AG20443 (cell line): ENCODE measurements at places on chromosomes 7 and 10.

GRCh38 chr7:127865466-127865865 is 165.8 kb downstream of the LRRC4 start:
- peak; percentile 18 for DNase-seq

DNA sequence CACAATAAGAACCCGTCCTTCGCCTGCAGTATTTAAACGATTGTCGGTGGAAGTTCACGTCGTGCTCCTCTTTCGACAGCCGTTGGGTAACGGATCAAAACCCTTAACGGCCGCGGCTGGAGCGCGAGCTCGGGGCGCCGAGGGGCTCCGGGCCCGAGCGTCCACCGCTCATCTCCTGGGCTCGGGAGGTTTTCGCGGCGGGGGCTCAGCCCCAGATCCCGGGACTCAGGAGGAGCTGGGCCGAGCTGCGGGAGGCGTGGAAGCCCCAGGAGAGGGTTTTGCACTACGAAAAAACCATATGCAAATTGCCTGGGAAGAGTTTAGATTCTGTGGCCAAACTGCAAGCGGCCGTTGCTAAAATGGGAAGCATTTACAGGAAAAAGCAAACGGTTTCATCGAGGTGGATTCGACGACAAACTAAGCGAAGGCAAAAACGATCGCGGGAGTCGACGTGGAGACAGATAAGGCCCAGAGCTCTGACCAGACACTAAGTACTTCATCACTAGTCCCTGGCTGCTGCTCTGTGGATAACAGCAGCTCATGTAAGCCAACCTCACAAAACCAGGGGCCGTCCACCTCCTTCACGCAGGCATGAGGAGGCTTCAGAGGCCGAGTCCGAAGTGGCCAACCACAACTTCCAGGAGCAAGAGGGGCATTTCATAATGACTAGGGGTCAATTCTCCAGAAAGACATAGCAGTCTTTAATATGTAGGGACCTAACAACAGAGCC is 129.7 kb downstream of the MARCHF5 start:
- no peak for DNase-seq

DNA sequence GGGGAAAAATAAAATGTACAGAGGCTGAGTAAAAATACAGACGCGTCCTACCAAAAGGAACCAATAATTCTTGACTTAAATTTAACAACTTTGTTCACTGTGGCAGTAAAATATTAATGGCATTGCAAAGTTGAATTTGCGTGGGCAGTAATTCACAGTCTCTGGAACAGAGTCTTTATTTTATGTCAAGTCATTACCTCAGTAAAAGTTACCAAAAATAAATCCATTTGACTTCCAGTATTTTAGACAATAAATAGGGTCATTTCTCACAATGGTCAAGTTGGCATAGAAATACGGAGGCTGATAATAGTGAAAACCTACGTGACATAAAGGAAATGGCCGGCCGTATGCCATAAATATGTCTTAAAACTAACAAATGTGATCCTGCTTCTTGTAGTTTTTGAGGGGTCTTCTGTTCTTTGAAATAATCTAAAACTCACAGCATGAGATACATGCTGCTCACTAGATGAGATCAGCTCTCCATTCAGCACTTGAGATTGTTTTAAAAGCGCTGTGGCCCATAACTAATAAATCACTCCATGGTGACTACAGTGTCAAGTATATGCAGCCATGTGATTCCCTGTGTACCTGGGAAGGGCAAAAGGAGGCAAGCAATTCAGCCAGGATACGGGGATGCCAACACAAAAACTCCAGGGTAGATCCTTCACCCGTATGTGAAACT is 75.3 kb downstream of the DOCK4 start:
- DNase-seq: no peak

GRCh38 chr10:111100198-111100597 is 23.4 kb downstream of the ADRA2A start:
- no peak for DNase-seq

GRCh38 chr7:77940647-77941046 is 142.1 kb downstream of the PHTF2 start:
- DNase-seq: peak; percentile 53

- no peak for DNase-seq
These were observed 4.2 kb downstream of the FAM53B start for GRCh38 chr10:124739986-124740368.

GRCh38 chr7:50306494-50307367 is 2.2 kb downstream of the IKZF1 start:
- DNase-seq: no peak

DNA sequence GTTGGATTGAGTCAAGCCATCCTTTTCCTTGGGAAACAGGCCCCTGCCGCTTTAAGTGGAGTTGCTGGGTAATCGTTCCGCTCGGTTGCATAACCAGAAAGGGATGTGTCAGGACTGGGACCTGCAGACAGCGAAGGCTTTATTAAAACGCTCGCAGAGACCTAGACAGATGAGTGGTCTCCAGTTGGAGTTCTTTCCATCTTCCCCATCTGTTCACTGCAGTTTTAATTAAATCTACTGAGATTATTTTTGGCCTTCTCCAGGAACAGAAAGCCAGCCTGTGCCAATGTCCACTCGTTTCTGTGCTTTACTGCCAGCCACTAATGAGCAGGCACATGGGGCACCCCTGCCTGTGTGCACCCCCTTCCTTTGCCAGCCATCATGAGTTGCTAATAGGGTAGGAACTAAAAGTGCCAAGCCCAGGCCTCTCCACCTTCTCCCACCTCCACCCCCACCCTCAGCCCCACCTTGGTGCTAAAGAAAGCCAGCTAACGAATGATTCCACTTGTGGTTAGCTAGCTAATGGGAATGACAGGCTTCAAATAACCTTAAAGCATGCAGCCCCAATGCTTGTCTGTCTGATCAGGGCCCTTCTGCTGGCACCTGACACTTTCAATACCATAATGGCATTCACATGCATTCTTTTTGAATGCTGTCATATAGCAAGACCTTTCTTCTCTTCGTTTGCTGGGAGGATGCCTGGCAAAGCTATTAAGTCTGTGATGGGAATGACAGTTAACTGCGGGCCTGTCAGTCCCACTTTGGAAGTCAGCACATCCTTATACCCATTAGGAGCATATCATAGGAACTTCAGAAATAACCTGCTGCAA is 556.8 kb upstream of the GALNT17 start:
- no peak for DNase-seq

GRCh38 chr7:9498303-9498702 is 1064.9 kb downstream of the NXPH1 start:
- DNase-seq: no peak

- no peak for DNase-seq
These were observed 5.8 kb downstream of the TWIST1 start for GRCh38 chr7:19111474-19112273.

DNA sequence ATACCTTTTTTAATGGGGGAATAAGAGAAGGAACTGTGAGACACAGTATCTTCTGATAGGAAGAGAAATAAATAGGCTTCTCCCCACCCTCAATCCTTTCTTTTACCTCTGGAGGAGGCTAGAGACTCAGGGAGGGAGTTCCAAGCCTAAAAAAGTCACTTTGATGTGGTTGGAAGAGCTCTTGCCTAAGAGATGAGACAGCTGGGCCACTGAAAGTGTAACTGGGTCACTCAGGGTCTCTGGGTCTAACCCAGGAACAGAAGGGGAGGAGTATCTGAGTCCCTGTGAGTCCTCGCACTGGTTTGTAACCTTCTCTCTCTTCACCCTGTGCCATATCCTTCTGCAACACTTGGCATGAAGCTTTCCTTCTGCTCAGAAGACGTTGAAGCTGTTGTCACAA is 222.9 kb upstream of the AGK start:
- no peak for DNase-seq

GRCh38 chr10:5775685-5776084 is 37.5 kb downstream of the GDI2 start:
- DNase-seq: no peak

DNA sequence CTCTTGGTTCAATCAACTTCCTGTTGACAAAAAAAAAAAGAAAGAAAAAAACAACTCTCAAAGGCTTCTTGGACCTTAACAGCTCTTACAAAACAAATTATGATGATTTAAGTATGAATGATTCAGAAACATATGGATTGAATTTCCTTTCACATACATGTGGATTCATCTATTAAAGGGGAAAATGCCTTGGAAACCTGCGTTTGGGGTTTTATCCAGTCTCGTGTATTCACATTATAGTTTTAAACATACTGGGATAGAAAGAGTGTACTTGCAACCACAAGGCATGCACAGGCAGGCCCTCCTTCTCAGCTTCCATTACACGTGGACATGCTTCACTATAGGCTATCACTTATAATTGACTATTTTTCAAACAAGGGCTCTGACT is 286.7 kb downstream of the INHBA start:
- no peak for DNase-seq

DNA sequence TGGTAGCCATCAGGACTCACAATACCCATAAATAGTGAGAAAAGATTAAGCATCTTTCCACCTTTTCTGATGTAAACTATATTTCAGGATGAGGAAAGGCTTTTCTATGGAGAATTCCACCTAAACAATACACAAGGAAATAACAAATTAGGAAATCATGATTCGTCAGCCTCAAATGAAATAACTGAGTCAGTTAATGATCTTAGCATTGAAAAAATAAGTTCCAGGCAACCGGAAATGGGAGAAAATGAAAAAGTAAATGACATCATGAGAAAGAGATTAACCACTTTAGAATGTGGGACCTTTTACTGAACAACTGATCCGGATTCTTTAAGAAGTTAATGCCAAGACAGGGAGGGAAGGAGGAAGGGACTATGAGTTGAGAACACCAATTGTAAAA is 742.3 kb downstream of the TNS3 start:
- no peak for DNase-seq

DNA sequence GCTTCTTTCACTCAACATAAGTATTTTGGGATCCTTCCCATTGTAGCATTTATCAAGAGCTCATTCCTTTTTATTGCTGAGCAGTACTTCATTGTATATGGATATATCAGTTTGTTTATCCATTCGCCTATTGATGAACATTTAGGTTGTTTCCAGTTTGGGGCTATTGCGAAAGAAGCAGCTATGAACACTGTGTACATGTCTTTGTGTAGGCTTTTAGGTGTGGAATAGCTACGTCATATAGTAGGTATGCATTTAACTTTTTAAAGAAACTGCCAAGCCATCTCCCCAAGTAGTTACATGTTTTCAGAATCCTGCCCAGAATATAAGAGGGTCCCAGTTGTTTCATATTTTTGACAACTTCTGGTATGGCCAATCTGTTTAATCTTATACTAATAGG is 468.1 kb downstream of the IPMK start:
- no peak for DNase-seq
